NCI-H774 (cell line): ENCODE measurements at places on chromosomes 2 and 18.

GRCh38 chr2:225293638-225294037 lies 105.9 kb upstream of the NYAP2 start:
- no peak for DNase-seq

DNA sequence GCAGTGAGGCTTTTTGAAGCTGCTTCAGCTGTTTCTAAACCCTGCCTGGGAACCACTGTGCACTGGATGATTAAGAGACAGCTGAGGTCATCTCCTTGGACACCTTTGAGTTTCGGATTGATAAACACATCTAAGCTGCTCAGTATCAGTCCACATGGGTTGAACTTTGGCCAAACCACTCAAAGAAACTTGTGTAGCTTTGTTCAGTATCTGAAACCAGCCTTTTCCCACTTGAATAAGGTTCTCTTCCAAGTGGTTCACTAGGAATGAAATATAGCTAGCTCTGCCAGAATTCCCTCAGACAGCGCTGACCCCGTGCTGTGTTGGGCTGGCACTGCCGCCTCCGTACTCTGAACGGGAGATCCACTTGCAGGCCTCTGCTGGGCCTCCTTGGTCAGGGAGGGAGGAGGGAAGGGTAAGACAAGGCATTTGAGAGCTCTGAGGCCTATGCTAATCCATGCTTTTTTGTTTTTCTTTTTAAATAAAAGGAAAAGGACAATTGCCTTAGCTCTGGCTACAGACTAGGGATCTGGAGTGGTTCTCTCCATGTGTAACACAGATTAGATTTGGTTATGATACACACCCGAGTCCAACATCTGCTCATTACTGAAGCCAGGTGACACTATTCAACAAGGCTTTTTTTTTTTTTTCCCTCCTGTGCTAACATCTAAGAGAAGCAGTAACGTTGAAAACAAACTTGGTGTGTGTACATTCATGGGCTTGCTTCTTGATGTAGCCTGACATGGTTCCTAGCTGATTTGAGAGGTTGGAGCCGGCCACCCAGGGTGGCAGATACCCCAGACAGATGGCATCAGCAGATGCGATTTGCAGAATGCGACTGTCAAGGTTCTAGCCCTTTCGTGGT lies 67.7 kb downstream of the NCK2 start:
- peak; percentile 49 for DNase-seq

- no peak for DNase-seq
Observed at GRCh38 chr18:74625157-74625556, 27.5 kb downstream of the ZNF407 start.

DNA sequence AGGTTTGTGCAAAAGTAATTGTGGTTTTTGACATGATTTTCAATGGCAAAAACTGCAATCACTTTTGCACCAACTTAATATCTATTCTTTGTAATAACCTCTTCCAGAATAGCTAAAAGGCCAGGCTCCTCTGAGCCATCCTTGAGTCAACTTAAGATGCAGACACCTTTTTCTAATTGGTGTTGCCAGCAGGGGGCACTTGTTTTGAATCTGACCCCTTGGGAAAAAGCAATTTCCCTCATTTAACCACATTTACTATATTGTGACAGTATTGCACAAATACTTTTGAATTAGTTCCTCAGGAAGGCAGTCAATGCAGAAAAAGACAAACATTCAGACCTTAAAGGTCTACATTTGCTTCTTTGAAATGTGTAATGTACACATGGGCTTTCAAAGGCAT lies 78.6 kb upstream of the GALNT5 start:
- DNase-seq, result no peak

DNA sequence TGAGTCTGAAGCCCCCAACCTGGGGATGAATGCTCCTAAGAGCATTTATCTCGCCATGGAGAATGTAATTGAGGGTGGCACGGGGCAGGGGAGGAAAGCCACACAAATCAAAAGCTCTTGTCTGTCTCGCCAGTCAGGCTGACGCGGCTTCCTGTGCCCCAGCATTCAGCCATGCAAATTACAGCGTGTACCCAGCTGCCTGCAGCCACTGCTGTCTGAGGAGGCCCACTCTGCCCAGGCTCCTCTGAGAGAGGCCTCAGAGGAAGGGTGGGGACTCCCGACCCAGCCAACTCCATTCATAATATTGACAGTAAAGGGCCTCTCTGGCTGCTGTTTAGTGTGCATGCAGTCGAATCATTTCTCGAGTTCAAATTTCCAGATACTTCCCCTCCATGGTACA lies 22.0 kb downstream of the SMAD7 start:
- DNase-seq, result peak; percentile 82

- no peak for DNase-seq
Observed at GRCh38 chr18:7084080-7085065, 33.2 kb downstream of the LAMA1 start.

DNA sequence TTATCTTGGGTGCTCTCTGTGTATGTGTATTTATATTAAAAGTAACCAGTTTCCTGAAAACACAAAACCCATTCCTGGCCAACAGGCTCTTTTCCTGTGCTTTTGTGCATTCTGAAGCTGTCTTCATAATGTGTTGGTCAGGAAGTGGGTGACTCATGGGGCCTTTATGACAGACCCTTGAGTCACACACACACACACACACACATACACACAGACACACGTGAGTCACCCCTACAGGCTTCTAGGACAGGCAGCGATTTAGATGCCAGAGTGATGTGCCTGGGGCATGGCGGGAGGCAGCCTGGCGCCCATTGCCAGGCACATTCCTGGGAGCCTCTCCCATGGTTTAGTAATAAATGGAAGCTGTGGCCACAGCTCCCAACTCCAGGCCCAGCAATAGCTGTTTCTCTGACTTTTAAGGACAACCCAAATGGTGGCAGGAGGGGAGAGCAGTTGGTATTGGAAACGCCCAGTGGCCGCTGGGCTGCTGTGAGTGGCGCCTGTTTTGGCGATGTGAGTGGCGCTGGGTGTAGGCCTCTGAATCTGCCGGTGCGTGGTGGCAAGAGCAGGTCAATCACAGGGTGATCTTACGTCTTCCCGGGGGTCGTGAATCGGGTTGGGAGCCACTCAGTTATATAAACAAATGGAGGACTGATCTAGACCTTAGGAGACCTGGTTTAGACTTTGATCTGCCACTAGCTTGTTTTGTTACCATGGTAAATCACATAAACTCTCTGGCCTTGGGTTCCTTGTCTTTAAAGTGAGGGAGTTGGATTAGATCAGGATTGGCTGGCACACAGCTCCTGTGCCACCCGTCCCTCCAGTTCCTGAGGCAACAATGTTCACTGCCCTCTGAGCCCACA lies 150.7 kb upstream of the DLX2 start:
- peak; percentile 50 for DNase-seq

DNA sequence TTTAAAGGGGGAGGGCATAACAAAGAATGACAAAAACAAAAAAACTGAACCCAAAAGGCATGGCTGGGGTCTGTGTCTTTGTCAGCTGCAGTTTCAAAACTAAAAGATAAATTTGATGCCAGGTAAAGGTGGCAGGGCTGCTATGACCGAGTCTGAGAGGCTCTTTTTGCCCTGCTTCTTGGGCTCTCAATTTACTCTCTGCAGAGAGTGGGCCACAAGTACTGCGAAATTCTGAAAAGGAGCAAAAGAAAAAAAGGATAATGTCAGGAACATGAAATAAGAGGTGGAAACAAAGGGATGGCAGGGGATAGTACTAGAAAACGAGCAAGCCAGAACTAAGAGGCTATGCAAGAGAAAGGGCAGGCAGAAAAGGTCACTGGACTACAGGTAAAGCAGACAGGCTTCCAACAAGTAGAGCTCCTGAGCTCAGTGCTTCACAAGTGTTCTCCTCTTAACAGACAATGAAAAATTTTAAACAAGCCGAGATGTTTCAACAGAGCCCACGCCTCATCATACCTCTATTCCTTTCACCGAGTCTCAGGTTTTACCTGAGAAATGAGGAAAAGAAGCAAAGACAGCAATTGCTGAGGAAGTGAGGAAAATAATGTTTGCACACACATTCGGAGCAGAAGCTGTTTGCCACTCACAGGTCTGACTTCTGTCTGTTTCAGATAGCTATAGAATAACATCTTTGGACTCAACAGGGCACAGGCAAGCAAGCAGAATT lies 7.3 kb downstream of the IRS1 start:
- DNase-seq, result no peak

- DNase-seq, result no peak
Observed at GRCh38 chr2:105117565-105117964, 79.7 kb downstream of the MRPS9 start.

DNA sequence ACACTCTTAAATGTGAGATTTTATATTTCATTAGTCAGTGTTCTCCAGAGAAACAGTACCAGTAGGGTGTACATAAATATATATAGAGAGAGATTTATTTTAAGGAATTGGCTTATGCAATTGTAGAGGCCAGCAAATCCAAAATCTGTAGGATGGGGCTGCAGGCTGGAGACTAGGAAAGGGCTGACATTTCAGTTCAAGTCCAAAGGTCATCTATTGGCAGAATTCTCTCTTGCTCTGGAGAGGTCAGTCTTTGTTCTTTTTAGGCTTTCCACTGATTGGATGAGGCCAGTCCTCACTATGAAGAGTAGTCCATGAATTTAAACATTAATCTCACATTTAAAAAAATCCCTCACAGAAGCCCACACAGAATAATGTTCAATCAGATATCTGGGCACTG lies 170.8 kb upstream of the NCKAP5 start:
- no peak for DNase-seq

- DNase-seq, result no peak
Observed at GRCh38 chr18:69948256-69948655, 583 bp upstream of the CD226 start.

DNA sequence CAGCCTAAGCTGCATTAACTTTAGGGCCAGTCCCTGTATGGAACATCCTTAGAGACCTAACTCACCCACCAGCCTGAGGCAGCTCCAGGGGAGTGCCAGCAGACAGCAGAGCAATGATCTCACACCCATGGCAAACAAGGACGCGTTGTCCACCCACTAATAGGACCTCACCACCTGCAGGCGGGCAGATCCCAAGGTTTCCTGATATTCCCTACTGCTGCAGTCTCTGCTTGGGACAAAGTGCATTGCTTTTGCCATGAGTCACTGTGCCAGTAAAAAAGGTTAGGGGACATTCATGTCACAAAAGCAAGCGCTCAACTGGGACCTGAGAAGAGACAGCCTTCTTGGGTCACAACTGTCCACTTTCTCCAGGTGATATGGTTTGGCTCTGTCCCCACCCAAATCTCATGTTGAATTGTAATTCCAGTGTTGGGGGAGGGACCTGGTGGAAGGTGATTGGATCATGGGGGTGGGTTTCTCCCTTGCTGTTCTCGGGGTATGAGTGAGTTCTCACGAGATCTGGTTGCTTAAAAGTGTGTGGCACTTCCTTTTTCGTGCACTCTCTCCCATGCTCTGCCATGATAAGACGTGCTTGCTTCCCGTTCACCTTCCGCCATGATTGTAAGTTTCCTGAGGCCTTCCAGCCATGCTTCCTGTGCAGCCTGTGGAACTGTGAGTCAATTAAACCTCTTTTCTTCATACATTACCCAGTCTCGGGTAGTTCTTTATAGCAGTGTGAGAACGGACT lies 160.2 kb downstream of the MIB1 start:
- DNase-seq, result no peak

GRCh38 chr2:196823750-196824522 lies 14.8 kb upstream of the C2orf66 start:
- no peak for DNase-seq

GRCh38 chr18:48962252-48962993 lies 11.7 kb upstream of the SMAD7 start:
- DNase-seq, result no peak

- DNase-seq, result no peak
Observed at GRCh38 chr2:183024339-183025095, 13.7 kb downstream of the NCKAP1 start.

DNA sequence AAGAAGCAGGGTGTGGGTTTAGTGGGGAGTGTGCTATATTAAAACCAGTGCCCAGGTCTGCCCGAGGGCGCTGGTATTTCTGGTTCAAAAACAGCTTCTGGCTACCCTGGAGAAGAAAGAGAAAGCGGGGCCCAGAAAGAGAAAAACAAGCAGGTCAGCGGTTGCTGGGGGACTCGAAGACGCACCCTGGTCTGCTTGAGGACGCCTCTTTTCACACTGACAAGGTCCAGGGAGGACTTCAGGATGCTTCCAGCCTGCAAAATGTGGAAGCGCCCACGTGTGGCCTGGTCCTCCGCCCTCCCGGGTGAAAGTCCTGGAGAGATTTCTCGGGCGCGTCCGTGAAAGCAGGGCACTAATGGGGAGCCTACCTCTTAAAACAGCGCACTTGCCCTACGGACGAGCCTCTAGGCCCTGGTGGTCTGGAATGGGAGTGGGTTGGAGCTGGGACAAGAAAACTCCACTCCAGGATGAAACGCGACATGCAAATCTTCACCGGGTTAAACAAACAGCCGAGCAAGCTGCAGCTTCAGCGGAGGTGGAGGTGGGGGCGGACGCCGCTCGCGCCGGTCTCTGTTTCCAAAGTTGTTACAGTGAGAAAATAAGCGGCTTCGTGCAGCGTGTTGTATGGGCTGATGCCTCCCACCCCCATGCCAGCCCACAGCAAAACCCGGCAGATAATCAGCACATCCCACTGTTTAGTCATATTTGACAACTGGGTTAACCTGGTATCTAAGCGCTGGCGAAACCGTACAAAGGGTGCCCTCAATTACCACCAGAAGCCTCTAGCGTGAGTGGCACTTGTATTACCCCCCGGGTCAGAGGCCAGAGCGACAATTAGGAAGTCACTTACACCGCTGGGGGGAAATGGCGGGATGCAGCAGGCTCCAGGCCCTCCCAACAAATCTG lies 1.1 kb upstream of the SP9 start:
- no peak for DNase-seq

GRCh38 chr18:23784832-23785245 lies 95.6 kb downstream of the LAMA3 start:
- no peak for DNase-seq

DNA sequence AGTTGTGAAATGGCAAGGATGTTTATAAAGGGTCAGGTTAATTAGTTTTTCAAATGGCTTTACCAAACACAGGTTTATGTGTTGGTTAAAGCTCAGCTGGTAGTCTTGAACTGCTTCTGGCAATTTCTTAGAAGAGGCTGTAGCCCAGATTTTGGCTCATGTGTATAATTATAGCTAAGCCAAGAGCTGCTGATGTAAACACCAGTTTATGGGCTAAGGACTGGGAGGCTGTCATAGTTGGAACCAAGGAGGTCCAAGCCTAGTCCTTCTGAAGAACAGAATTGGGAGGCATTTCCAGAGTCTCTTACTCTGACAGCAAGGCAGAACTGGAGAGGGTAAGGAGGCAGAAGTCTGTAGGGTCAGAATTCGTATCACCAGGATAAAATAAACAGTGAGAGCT lies 25.4 kb downstream of the UBE2E3 start:
- DNase-seq, result no peak
